Thymus (tissue), 14 donors: ENCODE measurements at places on chromosomes 7 and 10. TPM values are rescaled to one million over a fixed set of nuclear protein-coding genes. Genes with fewer than 3 reads are reported as not detected.

STARD3NL gene
- 34.0 TPM for total RNA-seq

ELOVL3 gene
- total RNA-seq, result 0.19 TPM

PAPOLB gene
- total RNA-seq, result under 0.01 TPM

DNA sequence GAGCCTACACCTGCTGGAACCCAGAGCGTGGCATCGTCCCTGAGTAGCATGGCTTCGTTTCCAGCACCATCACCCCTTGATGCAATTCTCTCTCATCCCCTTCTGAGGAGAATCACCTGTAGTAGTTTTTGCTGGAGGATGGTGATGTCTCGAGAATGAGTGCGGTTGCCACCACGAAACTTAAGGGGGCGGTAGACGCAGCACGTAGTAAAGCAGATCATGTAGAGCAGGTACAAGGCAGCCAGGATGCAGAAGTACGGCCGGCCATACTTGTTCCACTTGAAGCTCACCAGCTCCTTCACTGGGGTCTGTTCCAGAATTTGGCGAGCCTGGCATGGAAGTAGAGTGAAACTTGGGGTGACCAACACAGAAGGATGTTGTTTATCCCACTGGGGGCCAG lies 8.1 kb downstream of the TRPV5 start:
- DNase-seq, result no peak

GRCh38 chr7:103123529-103123928 lies 25.4 kb downstream of the NAPEPLD start:
- no peak for DNase-seq

GRCh38 chr10:96632974-96633710 lies 46.3 kb upstream of the TM9SF3 start:
- DNase-seq, result no peak

DNA sequence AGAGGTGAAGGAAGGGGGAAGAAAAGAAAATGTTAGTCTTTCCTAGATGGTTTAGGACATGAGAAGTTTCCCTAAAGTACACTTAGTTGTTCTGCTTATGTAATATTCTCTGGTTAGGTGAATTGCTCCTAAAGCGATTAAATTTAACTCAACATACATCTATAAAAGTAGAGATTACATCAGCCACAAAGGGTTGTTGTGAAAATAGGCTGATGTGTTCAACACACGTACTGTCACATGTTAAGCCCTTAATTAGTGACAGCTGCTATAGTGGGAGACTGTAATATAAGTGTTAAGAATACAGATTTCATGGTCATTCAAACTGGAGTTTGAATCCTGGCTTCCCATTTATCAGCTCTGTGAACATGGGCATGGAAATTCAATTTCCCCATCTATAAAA lies 12.8 kb downstream of the HECTD2 start:
- no peak for DNase-seq

GRCh38 chr7:132872034-132872433 lies 209.9 kb downstream of the CHCHD3 start:
- no peak for DNase-seq
